ENCODE measurements at places on chromosomes 3 and 15.

DNA sequence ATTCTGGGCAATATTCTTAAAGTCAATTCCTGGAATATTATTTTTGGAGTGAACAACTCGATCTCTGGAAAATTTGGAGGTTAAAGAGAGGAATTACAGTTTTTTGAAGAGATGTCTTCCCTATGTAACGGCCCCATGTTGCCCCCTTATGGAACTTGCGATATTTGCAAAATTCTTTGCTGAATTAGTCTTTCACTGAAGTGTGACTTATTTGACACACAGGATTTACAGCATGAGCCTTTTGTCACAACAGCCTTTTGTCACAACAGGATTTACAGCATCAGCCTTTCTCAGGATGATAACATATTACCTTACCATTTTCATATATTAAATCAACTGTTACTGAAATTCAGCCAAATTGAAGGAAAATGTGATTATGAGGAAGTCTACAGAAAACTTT lies 37.8 kb upstream of the SPTSSB start:
- DNase-seq: peak; percentile 3

- no peak for DNase-seq
These were observed 6.4 kb downstream of the STRA6 start for GRCh38 chr15:74196175-74196574.

DNA sequence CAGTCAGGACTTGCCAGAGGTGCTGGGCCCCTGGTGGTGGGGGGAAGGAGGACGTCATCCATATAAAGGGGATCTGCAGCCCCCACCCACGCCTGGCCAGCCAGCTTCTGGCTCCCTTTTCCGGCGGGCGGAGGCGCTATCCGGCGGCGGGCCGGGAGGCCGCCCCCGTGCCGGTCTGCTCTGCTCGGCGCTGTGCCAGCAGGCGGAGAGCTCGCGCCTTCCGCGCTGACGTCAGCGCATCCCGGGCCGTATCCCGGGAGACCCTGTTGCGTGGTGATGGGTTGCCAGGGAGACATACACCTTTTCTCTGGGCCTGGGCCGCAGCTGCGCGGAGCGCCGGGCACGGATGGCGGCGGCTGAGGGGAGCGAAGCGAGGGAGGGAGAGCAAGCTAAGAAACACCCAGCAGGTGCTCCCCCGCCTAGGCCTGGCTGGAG lies 1.1 kb downstream of the FAM131A start:
- DNase-seq: no peak

- DNase-seq: no peak
These were observed 98.9 kb downstream of the IQSEC1 start for GRCh38 chr3:12974334-12974733.

DNA sequence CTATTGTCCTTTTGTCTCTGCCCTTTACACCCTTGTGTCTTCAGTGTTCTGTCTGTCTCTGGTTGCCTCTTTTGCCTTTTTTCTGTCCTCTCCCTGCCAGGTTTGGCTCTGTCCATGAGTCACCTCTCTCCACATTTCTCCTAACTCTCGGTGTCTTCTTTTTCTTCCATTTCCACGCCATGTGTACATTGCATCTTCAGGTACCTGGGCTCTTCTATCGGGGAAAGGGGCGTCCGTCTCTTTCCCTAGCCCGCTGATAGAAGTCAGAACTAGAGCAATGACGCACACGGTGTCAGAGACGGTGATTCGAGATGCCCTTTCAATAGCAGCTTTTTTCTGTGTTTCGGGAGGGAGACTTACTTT lies 641 bp downstream of the OPA1 start:
- peak; percentile 33 for DNase-seq

DNA sequence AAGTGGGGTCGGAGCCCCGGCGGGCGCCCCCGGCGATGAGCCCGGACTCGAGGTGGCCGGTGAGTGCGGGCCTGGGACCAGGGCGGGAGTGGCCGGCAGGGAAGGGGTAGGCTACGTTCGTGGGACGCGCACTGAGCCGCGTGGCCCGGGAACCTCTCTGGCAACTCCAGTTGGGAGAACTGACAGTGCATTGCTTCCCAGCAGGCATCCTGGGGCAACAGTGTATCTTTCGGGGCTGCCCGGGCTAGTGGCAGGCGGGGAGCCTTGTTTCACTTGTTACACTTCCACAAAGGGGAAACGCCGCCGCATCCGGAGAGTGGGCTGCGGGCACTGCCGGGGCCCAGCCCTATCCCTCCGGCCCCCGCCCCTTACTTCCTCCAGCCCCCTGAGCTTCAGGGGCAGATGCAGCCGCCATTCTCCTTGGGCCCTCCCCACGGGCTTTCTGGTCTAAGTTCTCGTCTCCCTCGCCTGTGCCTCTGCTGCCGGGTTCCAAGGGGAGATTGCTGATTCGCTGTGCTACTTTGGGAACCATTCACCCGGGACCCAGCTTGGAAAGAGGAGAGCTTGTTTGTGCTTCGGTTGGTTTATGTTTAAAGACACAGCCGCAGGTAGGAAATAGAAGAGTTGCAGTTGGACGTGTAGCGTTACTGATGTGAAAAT lies 675 bp downstream of the BRPF1 start:
- DNase-seq: peak; percentile 41

DNA sequence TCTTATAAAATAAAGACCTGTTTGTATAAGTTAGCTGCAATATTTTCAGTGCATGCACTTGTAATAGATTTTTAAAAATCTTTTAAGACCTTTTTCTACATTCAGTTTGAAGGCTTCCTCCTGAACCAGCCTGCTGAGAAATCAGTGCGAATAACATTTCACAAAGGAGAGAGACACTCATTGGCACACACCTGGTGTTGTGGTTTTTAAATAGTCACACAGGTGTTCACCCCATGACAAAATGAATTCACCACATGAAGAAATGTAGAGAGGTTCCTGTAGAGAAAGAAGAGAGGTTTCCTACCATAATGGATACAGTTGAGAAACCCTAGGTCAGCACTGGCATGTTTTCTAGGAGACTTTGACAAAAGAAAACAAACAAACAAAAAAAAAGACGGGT lies 237.3 kb downstream of the CNTN6 start:
- DNase-seq: no peak

GRCh38 chr3:128178782-128179483 lies 25.7 kb downstream of the EEFSEC start:
- DNase-seq: no peak

DNA sequence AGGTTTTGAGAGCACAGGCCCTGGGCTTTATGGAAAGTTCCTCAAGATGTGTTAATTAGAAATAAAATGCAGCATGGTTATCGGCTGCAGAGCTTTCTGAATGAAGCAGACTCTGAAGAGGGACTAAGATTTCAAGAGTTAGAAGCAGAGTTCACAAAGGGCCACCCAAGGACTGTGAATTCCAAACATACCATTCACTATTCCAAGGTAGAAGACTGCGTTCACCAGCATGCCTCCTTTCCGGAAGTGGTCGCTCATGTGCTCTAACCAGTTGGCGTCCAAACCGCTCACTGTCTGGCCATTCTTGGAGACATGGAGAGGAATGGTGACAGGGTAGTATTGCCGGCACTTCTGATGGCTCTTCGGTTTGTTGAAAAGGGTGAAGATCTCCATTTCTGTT lies 104.9 kb downstream of the OXNAD1 start:
- no peak for DNase-seq

DNA sequence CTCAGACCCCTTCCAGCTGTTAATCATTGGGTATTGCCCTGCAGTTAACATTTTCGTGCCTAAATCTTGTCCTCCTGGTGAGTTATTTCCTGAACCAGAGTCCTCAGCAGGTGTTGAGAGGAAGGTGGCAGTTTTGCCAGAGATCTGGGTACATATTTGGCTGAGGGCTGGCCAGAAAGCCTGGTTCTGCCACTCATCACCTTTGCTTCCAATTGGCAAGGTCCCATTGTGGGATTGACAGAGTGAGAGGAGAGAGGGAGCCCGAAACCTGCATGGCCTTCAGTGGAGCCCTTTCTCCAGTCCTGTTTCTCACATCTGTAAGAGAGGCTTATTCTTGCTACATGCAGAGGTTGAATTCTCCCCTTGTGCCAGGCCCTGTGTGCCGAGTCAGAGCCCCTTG lies 8.9 kb upstream of the TKT start:
- DNase-seq: no peak

- DNase-seq: peak; percentile 20
These were observed 1.0 kb downstream of the ZFAND6 start for GRCh38 chr15:80060356-80061006.

DNA sequence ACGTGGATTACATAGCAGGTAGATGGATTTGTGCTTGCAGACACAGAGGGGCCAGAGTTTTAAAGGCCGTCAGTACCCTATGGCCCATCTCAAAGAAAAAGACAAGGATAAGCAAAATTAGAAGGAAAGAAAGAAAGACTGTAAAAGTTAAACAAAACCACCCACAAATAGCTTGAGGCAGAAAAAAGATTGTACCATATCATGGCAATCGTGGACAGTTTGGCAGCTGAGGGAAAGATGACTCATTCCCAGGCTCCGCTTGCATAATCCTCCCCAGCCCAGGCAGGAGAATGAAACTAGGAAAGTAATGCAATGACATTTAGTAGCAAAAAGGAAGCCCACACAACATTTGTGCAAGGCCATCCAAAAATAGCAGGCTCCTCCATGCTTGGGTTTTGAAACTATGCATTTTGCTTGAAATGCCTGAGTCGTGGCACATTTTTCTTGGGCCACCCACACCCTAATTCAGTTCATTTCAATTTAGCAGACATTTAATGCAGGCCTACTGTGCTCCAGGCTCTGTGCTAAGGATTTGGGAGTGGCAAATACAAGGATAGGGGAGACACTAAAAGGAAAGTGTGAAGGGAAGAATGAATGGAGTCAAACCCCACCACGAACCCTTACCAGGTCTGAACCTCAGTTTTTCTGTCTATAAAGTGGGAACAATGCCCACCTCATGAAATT lies 40.9 kb upstream of the SMAD3 start:
- DNase-seq: no peak

DNA sequence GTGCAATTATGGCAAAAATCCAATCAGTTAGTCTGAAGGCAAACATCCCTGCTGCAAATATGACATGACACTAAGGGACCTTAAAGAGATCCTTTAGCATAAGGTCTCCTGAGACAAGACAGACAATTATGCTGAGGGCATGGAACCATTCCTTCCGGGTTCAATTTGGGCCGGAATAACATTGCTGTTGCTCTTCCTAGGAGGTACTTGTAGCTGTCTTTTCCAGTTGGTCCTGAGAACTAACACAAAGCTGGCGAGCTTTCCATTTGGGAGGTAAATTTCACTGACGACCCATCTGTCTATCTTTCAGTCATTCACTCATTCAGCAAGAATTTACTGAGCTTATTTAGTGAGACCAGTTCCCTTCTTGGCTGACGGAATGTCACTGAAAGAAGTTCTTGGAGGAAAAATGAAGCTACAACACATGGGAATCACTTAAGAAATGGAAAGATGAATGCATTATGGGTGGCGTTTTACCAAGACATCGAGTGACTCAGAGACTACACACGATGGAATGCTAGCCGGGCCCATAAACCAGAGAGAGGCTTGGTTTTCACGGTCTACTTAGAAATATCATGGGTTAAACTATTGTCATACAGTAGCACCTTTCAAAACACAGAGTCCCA lies 215.5 kb downstream of the PDZRN3 start:
- DNase-seq: no peak

DNA sequence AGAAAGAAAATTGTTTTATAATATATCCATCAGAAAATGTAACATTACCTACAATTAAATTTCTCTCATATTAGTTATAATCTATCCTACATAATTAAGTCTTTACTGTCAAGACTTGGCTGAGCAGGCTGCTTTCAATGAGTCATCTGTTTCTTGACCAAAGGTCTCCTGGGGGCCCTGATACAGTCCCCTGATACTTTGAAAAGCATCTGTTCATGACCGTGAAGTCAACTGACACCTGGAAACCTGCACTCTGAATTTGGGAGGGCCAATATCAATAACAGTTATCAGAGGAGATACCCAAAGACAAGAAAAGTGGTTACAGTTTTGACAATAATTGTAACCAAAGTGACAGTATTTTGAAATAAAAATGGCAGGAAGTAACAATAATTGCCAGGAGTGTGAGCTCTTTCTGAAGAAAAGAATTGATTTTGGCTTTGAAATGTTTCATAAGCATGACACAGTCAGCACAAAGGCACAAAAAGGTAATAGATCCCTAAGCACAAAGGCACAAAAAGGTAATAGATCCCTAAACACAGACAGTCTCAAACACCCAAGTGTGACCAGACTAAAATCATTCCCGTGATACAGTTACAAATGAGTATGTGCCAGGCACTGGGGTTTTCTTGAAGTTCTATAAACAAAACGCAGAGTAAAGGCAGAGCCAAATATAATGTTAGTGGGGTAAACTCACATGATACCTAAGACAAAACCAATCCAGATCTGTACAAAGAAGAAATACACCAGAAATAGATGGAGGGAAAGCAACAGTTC lies 260.7 kb downstream of the PLOD2 start:
- no peak for DNase-seq

DNA sequence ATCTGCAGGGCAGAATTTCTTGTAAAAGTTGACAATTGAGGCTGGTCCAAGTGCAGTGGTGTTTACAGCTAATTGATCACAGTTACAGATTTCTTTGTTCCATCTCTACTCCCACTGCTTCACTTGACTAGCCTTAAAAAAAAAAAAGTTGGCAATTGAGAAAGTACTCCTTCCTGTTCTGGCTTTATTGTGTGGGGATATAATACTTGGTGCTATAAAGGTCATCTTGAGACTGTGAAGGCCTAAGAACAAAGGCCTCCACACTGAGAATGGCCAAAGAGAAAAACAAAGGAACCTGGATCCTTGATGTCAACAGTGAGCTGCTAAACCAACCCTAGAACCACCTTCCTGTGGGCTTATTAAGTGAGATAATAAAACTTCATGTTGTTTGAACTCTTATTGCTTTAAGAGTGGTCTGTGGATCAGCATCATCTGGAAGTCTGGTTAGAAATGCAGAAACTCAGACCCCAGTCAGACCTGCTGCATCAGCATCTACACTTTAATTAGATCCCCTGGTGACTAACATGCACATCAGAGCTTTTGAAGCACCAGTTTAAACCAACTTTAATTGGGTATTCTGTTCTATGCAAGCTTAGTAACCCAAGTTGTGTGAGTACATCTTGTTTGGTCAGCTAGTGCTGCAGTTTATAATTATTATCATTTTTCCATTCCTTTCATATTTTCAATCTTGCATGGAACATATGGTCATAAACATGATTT lies 55.2 kb downstream of the TMOD3 start:
- no peak for DNase-seq

- DNase-seq: no peak
These were observed 307.1 kb downstream of the VPS13C start for GRCh38 chr15:61753018-61753710.

- DNase-seq: no peak
These were observed 71.2 kb upstream of the WNT5A start for GRCh38 chr3:55558316-55558715.

GRCh38 chr15:30001602-30002001 lies 81.2 kb upstream of the GOLGA8J start:
- DNase-seq: no peak
